ENCODE measurements at places on chromosomes 1 and 21. TPM values are rescaled to one million over a fixed set of nuclear protein-coding genes. Genes with fewer than 3 reads are reported as not detected.

- DNase-seq: no peak
These were observed 15.3 kb downstream of the DNAJC11 start for GRCh38 chr1:6686294-6686693.

DNA sequence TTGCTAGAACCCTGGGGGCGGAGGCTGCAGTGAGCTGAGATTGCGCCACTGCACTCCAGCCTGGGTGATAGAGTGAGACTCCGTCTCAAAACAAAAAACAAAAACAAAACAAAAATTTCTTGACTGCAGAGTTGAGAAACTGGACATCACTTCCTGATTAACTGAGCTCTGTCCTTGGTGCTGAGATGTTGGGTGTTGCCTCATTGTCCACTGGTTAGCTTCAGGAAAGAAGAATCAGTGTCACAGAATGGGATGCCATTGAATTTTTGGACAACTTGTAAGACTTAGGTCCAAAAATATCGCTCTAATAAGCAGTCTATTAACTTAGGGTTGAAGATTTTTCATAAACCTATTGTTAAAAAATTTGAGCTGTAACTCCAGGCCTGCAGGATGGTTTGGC, 23.8 kb upstream of the KCNA10 start:
- no peak for DNase-seq

GRCh38 chr21:17462276-17462981, 50.4 kb upstream of the CXADR start:
- DNase-seq: no peak

The REN gene
- total RNA-seq: not detected

The KLHL21 gene
- total RNA-seq: 111 TPM

DNA sequence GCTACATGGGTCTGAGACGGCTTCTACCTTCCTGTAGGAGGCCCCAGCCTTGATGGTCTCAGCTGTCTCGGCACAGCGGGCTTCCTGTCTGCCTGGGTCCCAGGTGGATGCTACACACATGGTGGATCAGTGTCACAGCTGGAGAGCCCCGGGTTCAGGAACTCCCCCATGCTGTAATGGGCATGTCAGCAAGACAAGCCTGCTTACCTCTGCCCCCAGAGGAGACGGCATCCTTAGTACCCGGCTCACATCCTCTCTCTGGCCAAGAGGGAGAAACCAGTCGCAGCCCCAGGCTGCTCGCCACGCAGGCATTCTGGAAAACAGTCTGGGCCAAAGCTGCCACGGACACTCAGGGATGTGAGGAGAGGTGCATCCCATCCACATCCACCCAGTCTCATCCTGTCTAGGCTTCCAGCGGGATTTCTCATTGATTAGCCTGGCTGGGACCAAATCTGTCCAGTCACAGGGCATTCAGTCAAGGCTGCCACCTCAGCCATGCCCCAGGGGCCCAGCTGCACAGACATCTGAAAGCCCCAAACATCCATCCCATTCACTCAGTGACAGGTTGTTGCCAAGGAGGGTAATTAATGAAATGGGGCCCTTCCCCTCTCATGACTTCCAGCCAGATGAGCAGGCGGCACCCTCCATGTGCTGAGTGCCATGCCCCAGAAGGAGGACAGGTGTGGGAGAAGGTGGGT, 10.5 kb downstream of the SNAP47 start:
- peak; percentile 65 for DNase-seq

- DNase-seq: no peak
These were observed 6.5 kb upstream of the C1orf146 start for GRCh38 chr1:92211166-92211565.

DNA sequence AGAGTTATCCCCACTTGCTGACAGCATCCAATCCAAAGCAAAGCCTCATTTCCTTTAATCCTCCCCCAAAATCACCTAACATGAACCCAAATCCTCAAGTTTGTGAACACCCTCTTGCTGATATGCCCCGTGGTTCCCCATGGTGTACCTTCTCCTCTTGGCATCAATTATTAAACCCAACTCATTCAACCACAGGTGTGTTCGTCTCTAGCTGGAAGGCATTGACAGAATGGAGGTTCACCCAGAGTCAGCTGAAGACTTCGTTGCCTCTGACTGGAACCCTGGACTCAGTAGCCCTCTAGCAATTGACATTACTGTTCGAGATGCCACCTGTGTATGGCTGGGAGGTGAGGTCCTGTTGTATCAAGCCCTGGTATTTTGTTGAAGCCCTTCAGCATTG, 22.8 kb downstream of the SLC30A10 start:
- DNase-seq: no peak

- DNase-seq: no peak
These were observed 152.6 kb downstream of the PTPRU start for GRCh38 chr1:29388884-29389283.

- DNase-seq: no peak
These were observed 51.9 kb upstream of the GJA8 start for GRCh38 chr1:147850737-147851136.

DNA sequence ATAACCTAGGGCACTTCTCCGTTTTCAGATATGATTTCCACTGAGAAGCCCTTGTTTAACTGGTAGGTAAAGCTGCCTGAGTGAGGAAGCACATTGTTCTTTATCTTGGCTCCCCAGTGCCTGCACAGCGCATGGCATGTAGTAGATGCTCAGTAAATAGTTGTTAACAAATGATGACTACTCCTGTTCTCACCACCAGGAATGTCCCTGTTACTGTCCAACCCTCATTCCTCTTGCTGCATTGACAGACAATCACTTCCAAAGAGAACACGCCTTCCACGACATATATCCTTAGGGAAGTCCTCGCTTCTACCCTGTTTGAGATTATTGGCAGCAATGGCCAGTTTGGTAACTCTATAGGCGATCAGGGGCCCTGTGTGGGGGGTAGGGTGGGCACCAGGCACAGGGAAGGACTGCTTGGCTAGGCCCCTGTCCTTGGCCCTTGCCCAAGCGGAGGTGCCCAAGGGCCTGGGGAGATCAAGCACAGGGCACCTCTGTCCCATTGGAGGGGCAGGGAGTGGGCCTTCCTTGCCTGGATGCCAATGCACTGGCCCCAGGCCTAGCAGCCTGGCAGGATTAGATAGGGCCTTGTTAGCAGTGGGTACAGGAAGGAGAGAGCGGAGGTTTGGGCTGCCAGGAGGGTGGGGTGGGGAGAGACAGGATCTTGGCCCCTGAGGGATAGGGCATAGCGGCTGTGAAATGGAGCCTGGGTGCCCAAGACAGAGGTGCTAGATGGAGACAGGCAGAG, 10.2 kb downstream of the NES start:
- no peak for DNase-seq

DNA sequence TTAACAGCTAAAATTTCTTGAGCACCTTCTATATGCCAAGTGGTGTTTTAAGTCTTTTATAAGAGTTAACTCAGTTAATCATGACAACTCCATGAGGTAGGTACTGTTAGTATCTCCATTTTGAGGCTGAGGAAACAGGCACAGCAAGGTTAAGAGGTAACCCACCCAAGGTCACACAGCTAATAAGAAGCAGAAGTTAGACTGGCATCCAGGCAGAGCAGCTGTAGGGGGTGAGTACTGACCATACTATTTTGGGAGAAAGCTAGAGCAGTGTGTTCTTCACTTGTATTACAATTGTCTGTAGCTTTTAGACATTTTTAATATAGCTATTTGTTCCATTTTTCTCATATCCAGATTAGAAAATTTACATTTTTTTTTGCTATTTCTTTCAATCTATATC, 4.8 kb downstream of the ATP6V1G3 start:
- DNase-seq: no peak

DNA sequence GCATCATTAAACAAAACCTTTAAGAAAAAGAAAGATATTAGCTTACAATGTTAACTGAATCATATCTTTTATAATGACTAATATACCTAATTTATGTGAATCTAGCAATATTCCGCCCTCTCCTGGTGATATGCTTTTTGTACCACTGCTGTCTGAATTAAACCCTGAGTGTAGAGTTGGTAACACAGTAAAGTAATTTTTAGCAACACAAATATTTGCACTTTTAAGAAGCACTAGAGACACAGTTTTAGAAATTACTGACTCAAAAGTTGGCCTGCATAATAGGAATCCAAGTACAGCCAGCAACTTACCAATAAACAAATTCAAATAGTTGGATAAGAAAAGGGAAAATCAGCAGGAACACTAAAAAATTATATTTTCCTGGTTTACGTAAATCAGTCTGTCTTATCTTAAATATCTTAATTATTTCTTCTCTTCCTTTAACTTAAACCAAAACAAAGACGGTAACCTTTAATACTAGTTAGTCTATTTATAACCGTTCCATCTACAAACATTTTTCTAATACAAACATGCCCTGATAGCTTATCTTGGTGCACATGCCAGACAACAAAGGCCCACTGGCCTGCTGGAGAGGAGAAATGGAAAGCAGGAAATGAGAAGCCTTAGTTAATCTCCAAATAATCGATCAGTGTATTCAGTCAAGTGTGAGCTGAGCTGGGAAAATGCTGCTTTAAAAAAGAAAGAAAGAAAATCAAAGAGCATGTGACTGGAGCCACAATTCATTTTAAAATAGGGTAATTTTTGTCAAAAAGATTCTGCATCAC, 246.0 kb downstream of the RERE start:
- DNase-seq: no peak

DNA sequence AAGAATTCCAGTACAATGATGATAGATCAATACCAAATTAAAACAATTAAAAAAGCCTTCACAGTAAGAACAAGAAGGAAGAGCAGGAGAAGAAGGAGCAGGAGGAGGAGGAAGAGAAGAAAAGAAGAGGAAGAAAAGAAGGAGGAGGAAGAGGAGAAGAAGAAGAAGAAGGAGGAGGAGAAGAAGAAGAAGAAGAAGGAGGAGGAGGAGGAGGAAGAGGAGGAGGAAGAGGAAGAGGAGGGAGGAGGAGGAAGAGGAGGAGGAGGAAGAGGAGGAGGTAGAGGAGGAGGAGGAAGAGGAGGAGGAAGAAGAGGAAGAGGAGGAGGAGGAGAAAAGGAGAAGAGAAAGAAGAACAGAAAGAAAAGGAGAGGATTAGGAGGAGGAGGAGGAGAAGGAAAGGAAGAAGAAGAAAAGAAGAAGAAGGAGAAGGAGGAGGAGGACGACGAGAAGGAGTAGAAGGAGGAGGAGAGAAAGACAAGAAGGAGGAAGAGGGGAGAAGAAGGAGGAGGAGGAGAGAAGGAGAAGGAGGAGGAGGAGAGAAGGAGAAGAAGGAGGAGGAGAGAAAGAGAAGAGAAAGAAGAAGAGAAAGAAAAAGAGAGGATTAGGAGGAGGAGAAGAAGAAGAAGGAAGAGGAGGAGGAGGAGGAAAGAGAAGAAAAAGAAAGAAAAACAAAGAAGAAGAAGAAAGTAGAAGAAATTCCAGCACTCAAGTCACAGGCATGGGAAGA, 68.5 kb upstream of the GRIK3 start:
- DNase-seq: no peak

DNA sequence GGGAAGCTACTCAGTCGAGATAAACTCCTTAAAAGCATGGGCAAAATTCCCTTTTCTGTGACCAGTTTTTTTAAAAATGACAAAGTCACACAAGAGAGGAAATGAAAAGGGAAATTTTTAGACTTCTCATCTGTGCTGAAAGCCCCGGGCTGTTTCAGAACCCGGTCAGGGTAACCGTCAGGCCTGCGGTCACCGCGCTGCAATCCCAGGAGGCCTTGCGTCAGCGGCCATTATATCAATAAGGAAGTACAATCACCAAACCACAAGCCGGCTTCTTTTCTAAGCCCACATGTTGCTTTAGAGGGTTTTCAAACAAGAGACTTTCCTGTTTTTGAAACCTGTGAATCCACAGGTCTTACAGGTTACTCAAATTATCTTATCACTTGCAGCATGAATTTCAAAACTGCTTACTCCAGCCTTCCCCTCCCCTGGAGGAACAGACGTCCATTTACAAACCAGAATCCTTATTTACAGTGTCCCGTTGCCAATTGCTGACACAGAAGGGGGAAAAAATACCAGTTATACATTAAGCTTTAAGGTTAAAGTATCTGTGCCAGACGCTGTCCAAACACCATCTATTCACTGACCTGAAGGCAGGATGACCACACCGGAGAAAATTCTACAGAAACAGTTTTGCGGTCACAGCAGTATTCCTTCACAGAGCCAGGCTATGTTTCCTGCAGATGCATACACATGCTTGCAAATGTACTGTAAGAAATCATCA, 165.3 kb downstream of the TOMM20 start:
- DNase-seq: peak; percentile 88

- DNase-seq: no peak
These were observed 81.4 kb upstream of the SPAG17 start for GRCh38 chr1:118266436-118266835.

GRCh38 chr1:226785805-226786204, 46.7 kb upstream of the ITPKB start:
- DNase-seq: no peak

The SLC25A34 gene
- total RNA-seq: 3.0 TPM

- no peak for DNase-seq
These were observed 33.6 kb downstream of the AHDC1 start for GRCh38 chr1:27570356-27570755.

DNA sequence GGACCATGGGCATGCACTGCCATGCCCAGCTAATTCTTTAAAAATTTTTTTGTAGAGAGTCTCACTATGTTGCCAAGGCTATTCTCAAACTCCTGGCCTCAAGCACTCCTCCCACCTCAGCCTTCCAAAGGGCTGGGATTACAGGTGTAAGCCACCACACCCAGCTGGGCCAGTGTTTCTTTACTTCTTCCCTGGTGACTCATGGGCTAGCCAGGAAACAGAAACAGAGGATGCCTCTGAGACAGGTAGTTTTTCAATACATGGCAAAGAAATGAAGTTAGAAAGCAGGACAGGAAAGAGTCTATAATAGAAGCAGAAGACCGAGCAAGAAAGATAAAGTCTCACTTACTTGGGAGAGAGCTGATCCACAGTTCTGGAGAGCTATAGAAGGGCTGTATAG, 7.6 kb upstream of the C1orf74 start:
- no peak for DNase-seq

The CFAP126 gene
- not detected for total RNA-seq

DNA sequence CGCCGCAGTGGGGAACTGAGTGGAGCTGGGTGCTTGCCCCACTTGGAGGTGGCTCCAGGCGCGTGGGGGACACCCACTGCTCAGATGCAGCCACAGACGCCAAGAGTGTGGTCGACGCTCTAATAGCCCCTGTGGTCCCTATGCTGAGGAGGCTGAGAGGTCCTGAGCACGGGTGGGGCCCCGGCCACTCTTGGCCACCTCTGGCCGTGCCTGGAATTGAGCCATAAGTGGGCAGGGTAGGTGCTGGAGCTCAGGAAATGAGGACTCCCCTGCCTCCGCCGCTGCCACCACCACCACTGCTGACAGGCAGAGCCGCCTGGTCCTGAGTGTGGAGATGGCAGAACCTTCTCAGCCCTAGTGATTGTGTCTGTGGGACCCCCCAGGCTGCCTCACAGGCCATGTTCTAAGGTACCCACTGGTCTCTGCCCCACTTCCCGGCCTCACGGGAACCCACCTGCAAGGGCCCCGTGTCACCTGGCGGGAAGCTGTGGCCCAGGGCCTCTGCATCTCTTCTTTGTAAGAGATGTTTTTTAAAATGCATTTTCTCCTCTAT, 34.6 kb upstream of the DIP2A start:
- no peak for DNase-seq

- no peak for DNase-seq
These were observed 1441.7 kb downstream of the PLA2G4A start for GRCh38 chr1:188270497-188270896.

- no peak for DNase-seq
These were observed 95.4 kb upstream of the CLDN14 start for GRCh38 chr21:36575306-36575705.
